ENCODE measurements at places on chromosomes 6 and 20. TPM values are rescaled to one million over a fixed set of nuclear protein-coding genes. Genes with fewer than 3 reads are reported as not detected.

- no peak overlapping the region for H3K4me3 ChIP-seq
- H3K27me3 ChIP-seq, result no peaks in the 10 kb centered on the region
- H3K36me3 ChIP-seq, result no peaks in the 10 kb centered on the region
- no peak for DNase-seq
- no peak overlapping the region for H3K27ac ChIP-seq
- no peaks in the 10 kb centered on the region for H3K4me1 ChIP-seq
Measured at GRCh38 chr6:96157018-96157565, 141.3 kb downstream of the FUT9 start.

- no peaks in the 10 kb centered on the region for H3K27me3 ChIP-seq
- no peaks in the 10 kb centered on the region for H3K4me1 ChIP-seq
- H3K27ac ChIP-seq, result no peak overlapping the region
- H3K4me3 ChIP-seq, result no peak overlapping the region
Measured at GRCh38 chr6:34031625-34032383, 114.1 kb downstream of the GRM4 start.

- H3K4me3 ChIP-seq, result no peak overlapping the region
- DNase-seq, result no peak
- no peaks in the 10 kb centered on the region for H3K4me1 ChIP-seq
- no peaks in the 10 kb centered on the region for H3K27me3 ChIP-seq
Measured at GRCh38 chr6:23349521-23350147, 776.4 kb upstream of the NRSN1 start.

GRCh38 chr6:49550492-49551077 lies at the start of gene C6orf141:
C6orf141 (plus strand) TSS chr6:49550668; CDS start chr6:49550793, 125 bp downstream.
- peak; percentile 82 for DNase-seq
- H3K4me3 ChIP-seq, result peak within 1 kb of the TSS; percentile 58

DNA sequence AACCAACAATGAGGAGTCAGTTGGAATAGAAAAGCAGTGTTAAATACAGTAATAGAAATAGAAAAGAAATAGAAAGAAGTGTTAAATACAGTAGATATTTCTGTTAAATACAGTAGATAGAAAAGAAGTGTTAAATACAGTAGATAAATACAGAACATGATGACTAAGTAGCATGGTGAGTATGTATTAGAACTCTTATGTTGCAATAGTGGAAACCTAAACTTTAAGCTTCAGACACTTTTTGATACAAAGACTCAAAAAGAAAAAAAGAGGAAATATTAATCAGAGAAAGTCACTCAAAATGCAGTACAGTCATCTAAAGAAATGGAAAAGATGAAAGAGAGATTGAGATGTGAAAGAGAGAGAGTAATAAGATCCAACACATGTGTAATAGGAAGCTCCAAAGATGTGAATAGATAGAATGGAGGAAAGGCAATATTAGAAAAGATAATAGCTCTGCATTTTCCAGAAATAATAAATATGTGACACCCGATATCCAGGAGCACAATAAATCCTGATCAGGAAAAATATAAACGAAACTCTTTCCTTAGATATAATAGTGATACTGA lies 131.5 kb upstream of the KCNK16 start:
- no peaks in the 10 kb centered on the region for H3K36me3 ChIP-seq
- no peaks in the 10 kb centered on the region for H3K27me3 ChIP-seq
- no peak for DNase-seq
- no peak overlapping the region for H3K4me3 ChIP-seq
- H3K4me1 ChIP-seq, result no peaks in the 10 kb centered on the region

GRCh38 chr6:25035174-25035511 lies 99.4 kb upstream of the RIPOR2 start:
- no peak overlapping the region for H3K27ac ChIP-seq
- DNase-seq, result no peak
- H3K36me3 ChIP-seq, result no peaks in the 10 kb centered on the region
- no peaks in the 10 kb centered on the region for H3K27me3 ChIP-seq
- no peaks in the 10 kb centered on the region for H3K4me1 ChIP-seq

Gene RHAG
- not detected for total RNA-seq

Gene ARID1B
- total RNA-seq, result 126 TPM

Gene HTR1E
- total RNA-seq, result 0.87 TPM
